Inflammatory macrophage (primary cell): ENCODE measurements at places on chromosomes 6 and 20.

DNA sequence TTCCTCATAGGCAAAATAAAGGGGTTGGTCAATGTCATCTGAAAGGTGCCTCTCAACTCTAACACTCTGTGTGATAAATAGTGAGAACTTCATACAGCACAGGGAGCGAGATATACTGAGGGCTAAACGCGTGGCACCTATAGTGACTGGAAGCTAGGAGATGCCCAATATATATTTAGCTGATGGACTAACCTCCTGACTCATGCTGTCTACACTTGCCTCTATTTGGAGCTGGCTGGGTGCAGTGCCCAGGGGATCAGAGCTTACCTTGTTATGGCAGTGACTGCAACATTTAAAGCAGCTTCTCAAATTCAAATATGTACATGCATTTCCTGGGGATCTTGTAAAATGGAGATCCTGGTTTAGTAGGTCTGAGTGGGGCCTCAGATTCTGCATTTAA is 111.6 kb upstream of the PLN start:
- no peak for DNase-seq

DNA sequence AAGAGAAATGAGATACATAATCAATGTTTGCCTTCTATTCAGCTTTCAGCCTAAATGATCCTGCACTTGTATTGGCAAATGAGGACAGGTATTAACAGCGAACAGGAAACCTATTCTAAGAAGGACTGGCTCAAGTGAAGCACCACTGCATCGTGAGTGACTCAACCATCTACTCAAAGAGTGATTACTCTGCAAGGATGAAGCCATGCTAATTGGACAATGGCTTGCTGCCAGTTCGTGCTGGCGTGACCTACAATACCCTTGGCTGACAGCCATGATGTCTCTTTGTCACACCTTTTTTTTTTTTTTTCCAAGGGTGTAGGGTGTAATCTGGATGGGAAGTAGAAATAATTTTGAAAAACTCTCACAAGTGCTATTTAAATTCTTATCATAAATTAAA is 104.9 kb downstream of the GJA10 start:
- DNase-seq = peak; percentile 3

DNA sequence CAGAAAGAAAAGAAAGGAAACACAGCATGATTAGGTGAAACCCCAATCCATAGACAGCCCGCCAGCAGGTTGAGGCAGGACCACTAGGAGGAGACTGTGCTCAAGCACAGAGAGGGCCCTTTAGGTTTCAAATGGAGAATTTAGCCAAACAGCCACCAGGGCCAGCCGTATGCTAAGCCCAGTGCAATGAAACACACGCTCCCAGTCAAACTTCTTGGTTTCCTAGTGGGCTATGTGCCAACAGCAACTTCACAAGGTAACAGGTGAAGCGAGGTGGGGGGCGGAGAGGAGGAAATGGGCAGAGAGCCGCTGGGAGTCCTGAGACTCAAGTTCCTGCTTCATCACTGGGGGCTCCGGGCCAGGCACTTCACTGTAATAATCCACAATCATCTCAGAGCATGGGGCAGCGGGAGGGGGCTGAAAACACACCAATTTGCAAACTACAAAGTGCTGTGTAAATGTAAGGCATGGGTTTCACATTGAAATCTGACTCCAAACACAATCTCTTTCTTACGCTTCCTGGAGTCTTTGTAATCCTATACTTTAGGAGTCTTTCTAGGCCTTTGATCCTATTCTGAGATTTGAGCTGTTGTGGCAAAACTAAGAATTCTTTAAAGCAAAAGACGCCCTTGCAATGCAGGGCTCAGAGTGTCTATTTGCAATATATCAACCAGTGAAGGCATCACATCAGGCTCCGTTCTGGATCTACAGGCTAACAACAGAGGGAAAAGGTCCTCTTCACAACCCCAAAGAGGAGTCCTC is 117.3 kb downstream of the OPRM1 start:
- DNase-seq = peak; percentile 77

GRCh38 chr6:167799033-167799821 is 27.5 kb upstream of the AFDN start:
- no peak for DNase-seq

GRCh38 chr6:112563368-112563767 is 216.2 kb downstream of the RFPL4B start:
- DNase-seq = no peak
